ENCODE measurements at places on chromosomes 3 and 15.

DNA sequence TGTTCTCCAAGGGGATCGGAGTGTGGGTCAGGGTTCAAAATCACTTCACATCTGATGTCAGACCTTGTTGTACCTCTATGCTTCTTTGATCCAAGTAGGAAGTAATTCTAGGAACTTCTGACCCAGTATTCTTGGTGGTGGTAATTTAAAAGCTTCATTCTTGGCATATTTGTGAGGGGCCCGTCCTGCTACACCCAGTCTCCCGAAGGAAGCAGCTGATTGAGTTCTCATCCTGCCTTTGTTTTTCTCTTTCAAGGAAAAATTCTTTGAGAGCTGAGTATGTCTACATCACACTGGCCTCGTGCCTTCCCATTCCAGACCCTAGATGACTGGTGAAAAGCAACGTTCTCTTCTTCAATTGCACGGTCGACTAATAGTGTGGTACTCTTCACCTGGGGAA lies 234.4 kb upstream of the TPRG1 start:
- H3K4me1 ChIP-seq = no peaks in the 10 kb centered on the region
- no peak overlapping the region for H3K4me3 ChIP-seq
- H3K36me3 ChIP-seq = no peaks in the 10 kb centered on the region

GRCh38 chr15:74890665-74890960 lies 771 bp downstream of the MPI start:
- H3K4me1 ChIP-seq = no peaks in the 10 kb centered on the region
- no peaks in the 10 kb centered on the region for H3K27me3 ChIP-seq
- no peak for DNase-seq
- no peak overlapping the region for H3K27ac ChIP-seq
- H3K36me3 ChIP-seq = peaks cover 29% of the 10 kb centered on the region
- peak overlapping the region; percentile 90 for H3K4me3 ChIP-seq

- no peak overlapping the region for H3K4me3 ChIP-seq
- H3K4me1 ChIP-seq = no peaks in the 10 kb centered on the region
- peaks cover 69% of the 10 kb centered on the region for H3K36me3 ChIP-seq
- no peak overlapping the region for H3K27ac ChIP-seq
- H3K27me3 ChIP-seq = no peaks in the 10 kb centered on the region
Measured at GRCh38 chr3:139353920-139354556, 10.2 kb downstream of the MRPS22 start.

GRCh38 chr3:72782521-72782920 lies 65.7 kb downstream of the SHQ1 start:
- H3K36me3 ChIP-seq = no peaks in the 10 kb centered on the region
- H3K4me1 ChIP-seq = no peaks in the 10 kb centered on the region
- no peaks in the 10 kb centered on the region for H3K27me3 ChIP-seq

- H3K4me1 ChIP-seq = no peaks in the 10 kb centered on the region
- no peak overlapping the region for H3K4me3 ChIP-seq
- no peak overlapping the region for H3K27ac ChIP-seq
Measured at GRCh38 chr15:71136793-71137518, 21.7 kb downstream of the THSD4 start.

DNA sequence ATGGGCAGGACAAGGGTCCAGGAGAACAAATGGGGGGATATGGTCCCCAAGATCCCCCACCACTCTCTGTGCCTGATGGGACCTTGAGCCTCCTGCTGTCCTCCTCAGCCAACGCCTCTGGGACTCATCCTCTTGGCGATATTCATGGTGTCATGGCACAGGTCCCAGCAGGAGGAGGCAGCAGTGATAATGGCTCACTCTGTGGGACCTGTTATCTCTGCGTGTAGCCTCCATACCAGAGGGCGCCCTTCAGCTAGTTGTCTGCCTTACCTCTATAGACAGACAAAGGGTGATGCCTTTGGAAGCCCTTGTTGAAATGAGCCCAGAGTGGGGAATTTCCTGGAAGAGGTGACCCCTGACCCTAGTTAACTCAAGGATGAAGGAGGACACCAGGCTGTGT lies 7.4 kb downstream of the ZBTB47 start:
- no peaks in the 10 kb centered on the region for H3K27me3 ChIP-seq
- no peak overlapping the region for H3K27ac ChIP-seq
- peak; percentile 53 for DNase-seq
- H3K4me3 ChIP-seq = no peak overlapping the region

DNA sequence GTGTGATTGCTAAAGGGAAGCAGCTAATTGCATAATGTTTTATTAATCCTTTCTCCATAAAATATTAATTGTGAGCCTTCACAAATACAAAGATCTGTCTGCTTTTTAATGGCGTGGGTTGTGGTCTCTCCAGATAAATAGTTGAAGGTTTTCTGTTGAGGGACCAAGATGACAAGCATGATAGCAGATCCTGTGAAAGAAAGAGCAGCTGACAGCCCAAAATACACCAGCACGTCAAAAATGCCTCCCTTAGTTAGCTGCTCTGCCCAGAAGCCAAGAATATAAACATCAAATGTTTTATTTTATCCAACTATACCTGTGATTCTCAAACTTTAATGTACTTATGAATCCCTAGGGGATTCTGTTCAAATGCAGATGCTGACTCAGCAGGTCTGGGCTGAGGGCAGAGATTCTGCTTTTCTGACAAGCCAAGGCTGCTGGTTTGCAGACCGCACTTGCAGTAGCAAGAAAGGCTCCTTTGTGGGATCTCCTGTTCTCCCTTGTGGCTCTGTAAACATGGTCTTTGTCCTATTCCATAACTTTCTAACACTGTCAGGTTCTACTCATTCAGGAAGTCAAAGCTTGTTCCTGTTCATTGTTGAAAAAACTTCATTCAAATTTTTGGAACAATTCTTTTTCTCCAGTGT lies 119.1 kb upstream of the SLC25A36 start:
- no peaks in the 10 kb centered on the region for H3K36me3 ChIP-seq
- no peak overlapping the region for H3K27ac ChIP-seq
- H3K4me3 ChIP-seq = no peak overlapping the region
- H3K27me3 ChIP-seq = no peaks in the 10 kb centered on the region

DNA sequence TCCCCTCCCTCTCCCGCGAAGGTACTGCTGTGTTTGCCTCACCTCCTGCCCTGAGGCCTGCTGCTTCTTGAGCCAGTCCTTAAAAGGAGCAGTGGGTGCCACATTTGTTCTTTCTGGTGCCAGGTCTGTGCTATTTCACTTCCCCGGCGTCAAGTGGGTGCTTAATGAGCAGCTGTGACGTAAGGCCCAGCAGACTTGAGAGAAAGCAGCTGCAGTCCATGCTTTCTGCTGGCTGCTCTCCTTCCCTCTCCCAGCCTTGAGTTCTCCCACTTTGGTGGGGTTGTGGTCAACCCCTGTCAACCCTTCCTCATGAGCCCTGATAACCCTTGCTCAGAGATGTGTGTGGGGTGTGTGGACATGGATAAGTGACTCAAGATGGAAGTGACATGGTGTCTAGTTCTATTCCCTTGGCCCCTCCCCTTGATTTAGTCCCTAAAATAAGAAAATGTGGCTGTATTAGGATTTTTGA lies 6.9 kb downstream of the INAFM2 start:
- no peak overlapping the region for H3K27ac ChIP-seq
- peaks cover 23% of the 10 kb centered on the region for H3K36me3 ChIP-seq
- no peak overlapping the region for H3K4me3 ChIP-seq
- DNase-seq = no peak

- peaks cover 3% of the 10 kb centered on the region for H3K36me3 ChIP-seq
- no peaks in the 10 kb centered on the region for H3K4me1 ChIP-seq
- no peak overlapping the region for H3K27ac ChIP-seq
- DNase-seq = no peak
- no peak overlapping the region for H3K4me3 ChIP-seq
Measured at GRCh38 chr3:194906229-194906629, 220.5 kb downstream of the FAM43A start.

DNA sequence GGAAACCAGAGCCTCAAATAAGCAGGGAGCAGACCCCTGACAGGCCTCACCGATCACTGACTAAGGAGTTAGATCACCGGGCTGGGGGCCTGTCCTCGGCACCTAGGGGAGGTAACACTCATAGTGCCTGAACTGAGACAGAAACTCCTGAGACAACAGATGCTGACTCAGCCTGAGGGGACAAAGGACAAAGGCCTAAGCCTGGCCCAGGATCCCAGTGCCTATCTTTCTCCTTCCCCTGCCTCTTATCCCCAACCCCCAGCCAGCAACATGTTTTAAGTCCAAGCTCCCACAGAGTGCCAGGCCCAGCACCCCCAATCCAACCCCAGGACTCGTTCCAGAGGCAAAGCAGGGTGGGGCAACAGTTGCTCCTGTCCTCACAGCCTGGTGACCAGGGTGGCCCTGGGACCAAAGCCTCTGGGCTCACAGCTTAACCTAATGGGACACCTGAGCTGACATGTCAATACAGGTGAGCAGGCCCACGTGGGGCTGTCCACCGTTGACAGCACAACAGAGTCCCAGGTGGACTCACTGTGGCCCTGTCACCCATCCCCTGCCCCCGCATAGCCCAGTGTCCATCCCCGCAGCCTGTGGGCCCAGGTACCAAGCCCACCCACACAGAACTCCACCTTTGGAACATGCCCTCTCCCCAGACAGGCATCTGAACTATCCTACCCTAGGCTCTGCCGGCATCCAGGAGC lies 37.4 kb downstream of the ADCY5 start:
- no peak for DNase-seq
- no peak overlapping the region for H3K27ac ChIP-seq

GRCh38 chr15:84852212-84852611 lies 32.2 kb upstream of the SLC28A1 start:
- H3K27ac ChIP-seq = no peak overlapping the region
- DNase-seq = no peak
- H3K36me3 ChIP-seq = peaks cover 16% of the 10 kb centered on the region

DNA sequence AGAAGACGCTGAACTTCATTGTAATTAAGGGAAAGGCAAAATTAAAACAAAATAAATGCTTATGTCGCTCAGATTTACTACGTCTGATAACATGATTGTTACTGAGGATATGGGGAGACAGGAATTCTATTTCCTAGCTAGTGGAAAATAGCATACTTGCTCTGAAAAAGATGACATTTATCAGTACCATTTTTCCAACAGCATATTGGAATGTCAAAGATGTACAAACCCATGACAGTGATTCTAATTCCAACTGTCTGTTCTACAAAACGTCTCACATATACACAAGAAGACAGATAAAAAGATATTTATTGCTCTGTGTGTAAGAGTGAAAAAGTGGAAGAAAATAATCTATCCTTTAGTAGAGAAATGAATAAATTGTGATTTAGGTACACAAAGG lies 93.9 kb upstream of the ABHD17C start:
- no peaks in the 10 kb centered on the region for H3K27me3 ChIP-seq
- no peaks in the 10 kb centered on the region for H3K4me1 ChIP-seq
- H3K27ac ChIP-seq = no peak overlapping the region
- no peaks in the 10 kb centered on the region for H3K36me3 ChIP-seq

GRCh38 chr15:40034186-40034946 lies 4.6 kb downstream of the SRP14 start:
- H3K27me3 ChIP-seq = no peaks in the 10 kb centered on the region
- H3K27ac ChIP-seq = no peak overlapping the region
- no peak for DNase-seq
- no peaks in the 10 kb centered on the region for H3K4me1 ChIP-seq
- H3K36me3 ChIP-seq = peaks cover 70% of the 10 kb centered on the region

- H3K36me3 ChIP-seq = peaks cover 6% of the 10 kb centered on the region
- no peak for DNase-seq
- no peak overlapping the region for H3K27ac ChIP-seq
- H3K27me3 ChIP-seq = no peaks in the 10 kb centered on the region
- no peak overlapping the region for H3K4me3 ChIP-seq
Measured at GRCh38 chr3:148990236-148990635, 1.1 kb upstream of the GYG1 start.

DNA sequence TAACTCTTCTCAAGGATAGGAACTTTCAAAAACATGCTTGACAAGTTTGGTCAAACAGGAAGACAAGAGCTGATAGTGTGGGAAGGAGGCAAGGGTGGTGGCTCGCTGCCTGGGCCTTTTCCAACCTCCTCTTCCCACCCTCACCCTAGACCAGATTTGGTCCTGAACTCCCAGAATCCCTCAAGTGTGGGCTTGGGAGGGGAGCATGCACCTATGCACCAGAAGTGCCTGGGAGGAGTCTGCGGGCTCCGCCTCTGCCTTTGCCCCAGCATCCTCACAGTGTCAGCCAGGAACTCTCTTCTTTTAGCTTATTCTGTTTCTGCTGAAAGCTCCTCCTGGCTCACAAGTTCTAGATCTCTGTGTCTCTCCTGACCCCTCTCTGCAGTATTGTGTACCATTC lies 126.2 kb upstream of the MRPS22 start:
- no peak overlapping the region for H3K4me3 ChIP-seq
- no peaks in the 10 kb centered on the region for H3K36me3 ChIP-seq
- H3K27ac ChIP-seq = no peak overlapping the region

DNA sequence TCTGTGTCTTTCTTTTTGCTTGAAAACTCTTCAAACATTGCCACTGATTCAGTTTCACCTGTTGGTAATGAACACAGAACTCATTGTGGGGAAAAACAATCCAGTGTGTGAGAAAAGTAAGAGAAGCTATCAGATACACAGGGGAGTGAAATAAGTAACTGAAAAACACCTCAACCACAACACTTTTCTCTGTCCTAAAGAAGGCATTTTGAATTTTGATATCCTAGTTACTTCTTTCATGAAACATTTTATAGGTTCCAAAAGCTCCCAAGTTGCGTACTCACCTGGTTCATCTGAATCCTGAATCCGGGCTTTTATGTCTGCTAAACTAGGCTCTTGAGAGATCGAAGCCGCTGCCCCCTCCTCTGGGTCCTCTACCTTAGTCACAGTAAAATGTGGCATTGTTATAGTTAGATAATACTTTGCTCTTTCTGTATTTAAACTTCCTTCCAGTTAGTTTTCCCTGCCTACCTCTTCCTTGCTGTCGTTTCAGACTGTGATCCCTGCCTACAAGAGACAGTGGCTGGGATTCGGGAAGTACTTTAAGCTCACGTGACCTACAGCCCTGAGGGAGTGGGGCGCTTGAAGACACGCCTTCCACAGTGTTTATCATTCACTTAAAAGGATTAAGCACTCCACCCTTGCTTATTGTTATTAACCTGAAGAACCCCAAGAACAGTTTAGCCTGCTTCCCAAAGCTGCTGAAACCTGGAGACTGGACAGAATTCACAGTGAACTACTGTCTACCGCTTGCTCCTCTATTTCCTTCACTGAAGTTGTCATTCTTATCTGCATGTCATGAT lies 19.1 kb downstream of the SLC12A6 start:
- peak overlapping the region; percentile 69 for H3K4me3 ChIP-seq
- peak; percentile 61 for DNase-seq
- H3K27ac ChIP-seq = no peak overlapping the region
- no peaks in the 10 kb centered on the region for H3K27me3 ChIP-seq

- no peak overlapping the region for H3K27ac ChIP-seq
- DNase-seq = no peak
- no peaks in the 10 kb centered on the region for H3K4me1 ChIP-seq
- H3K4me3 ChIP-seq = no peak overlapping the region
Measured at GRCh38 chr3:123341871-123342630, 106.8 kb downstream of the ADCY5 start.

- no peak overlapping the region for H3K4me3 ChIP-seq
- no peak overlapping the region for H3K27ac ChIP-seq
Measured at GRCh38 chr3:24480497-24480896, 14.2 kb downstream of the THRB start.

GRCh38 chr3:50652709-50653108 lies 22.0 kb upstream of the DOCK3 start:
- no peaks in the 10 kb centered on the region for H3K27me3 ChIP-seq
- no peak overlapping the region for H3K4me3 ChIP-seq
- H3K36me3 ChIP-seq = no peaks in the 10 kb centered on the region
- H3K27ac ChIP-seq = no peak overlapping the region

All from H9 (cell line).